ENCODE measurements at places on chromosomes 5 and 9. TPM values are rescaled to one million over a fixed set of nuclear protein-coding genes. Genes with fewer than 3 reads are reported as not detected.

GABRA1 gene
- not detected for total RNA-seq

KIAA1958 gene
- 3.5 TPM for total RNA-seq

DNA sequence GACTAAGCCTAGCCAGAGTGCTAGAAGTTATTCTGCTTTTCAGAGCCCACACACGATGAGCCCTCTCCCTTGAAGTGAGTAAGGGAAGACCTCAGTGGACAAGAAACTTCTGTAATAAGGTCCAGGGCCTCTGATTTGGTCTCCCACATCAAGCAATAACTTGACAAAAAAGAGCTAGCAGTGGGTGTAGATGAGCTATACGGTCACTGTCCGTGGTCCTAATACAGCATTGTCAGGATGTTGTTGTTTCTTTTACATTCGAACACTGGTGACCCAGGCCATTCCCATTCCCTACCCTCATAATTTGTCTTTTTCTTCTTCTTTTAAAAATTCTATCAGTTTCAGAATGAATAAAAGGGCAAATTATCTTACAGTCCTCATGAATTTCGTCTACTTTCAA, 5.2 kb downstream of the PCSK1 start:
- no peaks in the 10 kb centered on the region for H3K27me3 ChIP-seq
- H3K27ac ChIP-seq, result no peak overlapping the region
- no peaks in the 10 kb centered on the region for H3K36me3 ChIP-seq

- DNase-seq, result no peak
- H3K4me3 ChIP-seq, result no peak overlapping the region
- H3K4me1 ChIP-seq, result no peaks in the 10 kb centered on the region
- H3K36me3 ChIP-seq, result no peaks in the 10 kb centered on the region
- H3K27ac ChIP-seq, result no peak overlapping the region
Observed at GRCh38 chr5:3179220-3179619, 416.4 kb upstream of the IRX1 start.

DNA sequence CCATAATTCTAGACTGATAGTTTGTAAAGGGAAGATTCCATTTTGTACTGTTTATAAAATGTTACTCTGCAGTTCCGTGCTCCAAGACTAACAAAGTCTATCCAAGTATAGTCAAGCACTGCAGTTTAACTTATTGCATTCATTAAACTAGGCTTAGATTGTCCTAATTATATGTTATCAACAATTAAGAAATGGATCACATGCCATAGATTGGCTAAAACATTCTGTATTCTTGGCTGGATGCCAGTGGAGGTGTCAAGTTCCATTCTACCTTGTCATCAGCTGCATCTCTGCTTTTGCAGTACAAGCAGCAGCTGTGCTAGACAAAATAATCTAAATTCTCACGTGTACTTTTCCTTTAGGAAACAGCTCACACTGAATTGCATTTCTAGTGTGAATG, 69.4 kb upstream of the MEF2C start:
- no peaks in the 10 kb centered on the region for H3K4me1 ChIP-seq
- DNase-seq, result no peak
- no peaks in the 10 kb centered on the region for H3K36me3 ChIP-seq
- H3K27ac ChIP-seq, result no peak overlapping the region

GRCh38 chr9:124747065-124747464, 24.0 kb downstream of the NR6A1 start:
- no peak overlapping the region for H3K27ac ChIP-seq
- no peak for DNase-seq
- H3K4me1 ChIP-seq, result no peaks in the 10 kb centered on the region
- H3K27me3 ChIP-seq, result no peaks in the 10 kb centered on the region

GRCh38 chr5:89930591-89931392, 478.8 kb downstream of the CETN3 start:
- DNase-seq, result no peak
- no peaks in the 10 kb centered on the region for H3K36me3 ChIP-seq
- H3K27me3 ChIP-seq, result no peaks in the 10 kb centered on the region
- H3K4me3 ChIP-seq, result no peak overlapping the region
- H3K27ac ChIP-seq, result no peak overlapping the region
- no peaks in the 10 kb centered on the region for H3K4me1 ChIP-seq

DNA sequence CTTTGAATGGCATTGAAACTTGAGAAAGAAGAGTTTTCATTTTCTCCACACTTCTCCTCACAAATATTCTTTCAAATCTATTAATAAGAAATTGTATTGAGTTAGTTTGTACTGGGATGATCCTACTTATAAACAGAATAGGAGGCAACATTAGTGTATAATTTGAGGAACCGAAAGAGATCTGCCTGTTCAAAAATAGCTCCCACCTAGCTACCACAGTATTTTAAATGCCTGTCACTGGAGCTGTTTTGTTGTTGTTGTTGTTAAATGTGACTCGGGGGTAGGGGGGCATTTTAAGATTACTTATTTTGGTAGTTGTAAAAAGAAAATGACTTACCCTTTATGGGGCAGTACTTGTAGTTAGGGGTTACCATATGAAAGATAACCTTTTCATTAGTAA, 20.1 kb upstream of the HAPLN1 start:
- no peak overlapping the region for H3K27ac ChIP-seq
- no peaks in the 10 kb centered on the region for H3K4me1 ChIP-seq
- H3K27me3 ChIP-seq, result no peaks in the 10 kb centered on the region
- no peaks in the 10 kb centered on the region for H3K36me3 ChIP-seq

DNA sequence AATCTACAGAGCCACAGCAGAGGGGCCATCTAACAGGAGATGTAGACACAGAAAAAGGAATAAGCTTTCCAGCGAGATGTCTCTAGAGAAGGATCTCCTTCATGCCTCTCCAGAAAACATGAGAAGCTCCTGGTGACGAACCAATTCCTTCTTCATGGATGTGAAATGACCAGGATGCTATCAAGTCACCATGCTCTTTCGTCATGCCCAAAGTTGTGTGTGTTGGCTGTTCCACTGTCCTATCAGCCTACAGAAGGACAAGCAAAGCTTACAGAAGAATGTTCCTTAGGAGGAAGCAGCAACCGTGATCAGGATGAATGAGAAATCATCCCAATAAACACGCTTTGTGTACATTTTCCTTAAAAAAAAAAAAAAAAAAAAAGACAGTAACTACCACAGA, 54.4 kb downstream of the ALDH7A1 start:
- no peaks in the 10 kb centered on the region for H3K36me3 ChIP-seq
- H3K27ac ChIP-seq, result no peak overlapping the region
- H3K4me3 ChIP-seq, result no peak overlapping the region
- no peaks in the 10 kb centered on the region for H3K27me3 ChIP-seq
- no peaks in the 10 kb centered on the region for H3K4me1 ChIP-seq
- DNase-seq, result no peak

Measured in pancreas (tissue), 10 donors.